ENCODE measurements at places on chromosomes 16 and 17.

- DNase-seq = no peak
These were observed 25.8 kb upstream of the ACSF3 start for GRCh38 chr16:89067677-89068443.

DNA sequence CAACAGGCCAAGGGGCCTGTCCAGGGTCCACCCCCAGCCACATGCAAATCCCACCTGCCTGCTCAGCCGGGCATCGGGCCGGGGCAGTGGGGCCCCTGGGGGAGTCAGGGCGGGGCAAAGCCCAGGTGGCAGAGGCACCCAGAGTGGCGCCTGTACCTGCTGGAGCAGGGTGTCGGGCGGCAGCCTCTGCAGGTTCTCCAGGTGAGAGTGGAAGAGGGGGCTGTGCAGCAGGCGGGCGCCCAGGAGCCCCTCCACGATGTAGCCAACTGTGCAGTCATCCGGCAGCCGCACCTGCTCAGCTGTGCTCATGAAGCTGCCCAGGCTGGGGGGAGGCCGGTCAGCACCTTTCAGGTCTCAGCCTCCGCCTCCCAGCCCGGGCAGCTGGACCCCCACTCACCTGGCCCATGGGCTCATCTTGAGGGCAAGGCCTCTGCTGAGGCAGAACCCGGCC lies 2.1 kb downstream of the RFNG start:
- no peak for DNase-seq

DNA sequence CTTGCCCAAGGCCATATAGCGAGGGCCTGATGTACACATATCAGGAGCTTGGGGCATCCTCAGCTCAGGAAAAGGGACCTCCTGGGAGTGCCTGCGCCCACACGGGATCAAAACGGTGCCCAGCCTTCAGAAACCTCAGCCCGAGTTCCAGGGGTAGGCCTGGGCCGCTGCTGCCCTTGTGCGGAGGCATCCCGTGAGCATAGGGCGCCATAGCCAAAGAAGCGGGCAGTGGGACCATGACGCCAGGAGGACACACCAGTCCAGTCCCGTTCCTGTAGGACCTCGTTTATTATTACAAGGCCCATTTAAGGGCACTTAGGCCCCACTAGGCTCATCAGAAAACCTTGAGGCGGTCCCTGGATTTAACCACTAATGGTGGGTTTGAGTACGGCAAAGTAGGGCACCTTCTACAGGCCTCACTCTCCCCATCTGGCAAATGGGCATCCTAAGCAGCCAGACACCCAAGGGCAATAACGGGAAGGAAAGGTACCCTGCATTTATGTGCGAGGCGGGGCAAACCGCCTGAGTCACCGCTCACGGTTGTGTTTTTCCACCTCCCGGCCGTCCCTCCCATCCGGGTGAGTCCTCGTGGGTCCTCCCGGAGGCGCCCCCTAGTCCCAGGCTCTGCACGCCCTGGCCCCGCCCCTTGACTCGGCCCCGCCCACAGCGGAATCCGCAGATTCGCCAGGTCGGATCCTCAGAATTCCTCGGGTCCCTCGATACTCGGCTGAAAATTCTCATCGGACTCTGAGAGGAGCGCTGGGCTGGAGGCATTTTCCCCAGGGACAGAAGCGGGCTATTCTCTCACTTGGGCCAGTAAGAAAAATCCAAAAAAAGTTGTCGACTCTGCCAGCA lies 726 bp upstream of the SETD1A start:
- DNase-seq = peak; percentile 73

- no peak for DNase-seq
These were observed 25.0 kb downstream of the TAC4 start for GRCh38 chr17:49822829-49823228.

DNA sequence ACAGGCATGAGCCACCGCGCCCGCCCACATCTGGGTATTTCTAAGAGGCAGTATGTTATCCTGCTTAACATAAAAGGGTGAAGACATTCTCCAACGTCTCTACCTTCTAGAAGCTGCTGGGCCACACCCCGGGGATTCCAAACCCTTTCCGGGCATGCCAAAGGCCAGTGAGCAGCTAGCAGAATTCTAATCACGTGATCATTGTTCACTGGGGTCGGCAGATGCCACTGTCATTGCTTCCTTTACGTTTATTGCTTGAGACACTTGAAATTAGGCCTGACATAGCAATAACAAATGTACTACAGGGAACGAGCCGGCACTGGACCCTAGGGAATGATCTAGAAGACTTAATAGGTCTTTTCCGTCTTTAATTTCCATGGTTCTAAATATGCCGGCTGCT lies 141.2 kb upstream of the ZFHX3 start:
- no peak for DNase-seq

- no peak for DNase-seq
These were observed 3.0 kb downstream of the NGFR start for GRCh38 chr17:49498029-49498615.

- no peak for DNase-seq
These were observed 8.2 kb downstream of the KRT26 start for GRCh38 chr17:40763752-40764151.

DNA sequence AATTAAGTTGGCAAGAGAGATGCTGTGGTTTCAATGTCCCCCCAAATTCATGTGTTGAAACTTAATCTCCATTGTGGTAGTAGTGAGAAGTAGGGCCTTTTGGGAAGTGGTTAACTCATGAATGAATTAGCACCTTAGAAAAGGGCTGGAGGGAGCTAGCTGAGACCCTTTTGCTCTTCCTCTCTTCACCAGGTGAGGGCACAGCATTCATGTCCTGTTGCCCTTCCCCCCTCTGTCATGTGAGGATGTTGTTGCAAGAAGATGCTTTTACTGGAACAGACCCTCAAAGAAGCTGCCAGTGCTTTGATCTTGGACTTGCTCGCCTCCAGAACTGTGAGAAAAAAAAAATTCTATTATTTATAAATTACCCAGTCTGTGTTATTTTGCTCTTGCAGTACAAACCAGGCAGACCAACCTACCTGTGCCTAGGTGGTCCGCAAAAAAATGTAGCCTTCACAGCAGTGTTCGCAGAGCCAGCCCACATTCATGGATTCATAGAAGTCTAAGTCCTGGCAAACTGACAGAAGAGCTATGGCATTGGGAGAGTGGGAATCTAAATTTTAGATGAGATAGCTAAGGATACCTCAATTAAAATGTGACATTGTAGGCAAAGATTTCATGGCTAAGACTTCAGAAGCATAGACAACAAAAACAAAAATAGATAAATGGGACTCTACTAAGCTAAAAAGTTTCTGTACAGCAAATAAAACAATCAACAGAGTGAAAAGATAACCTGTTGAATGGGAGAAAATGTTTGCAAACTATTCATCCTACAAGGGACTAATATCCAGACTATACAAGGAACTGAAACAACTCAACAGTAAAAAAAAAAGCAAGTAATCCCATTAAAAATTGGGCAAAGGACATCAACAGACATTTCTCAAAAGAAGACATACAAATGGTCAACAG lies 32.0 kb upstream of the ABCA5 start:
- DNase-seq = no peak

GRCh38 chr16:57405097-57405496 lies 530 bp downstream of the CCL17 start:
- no peak for DNase-seq

DNA sequence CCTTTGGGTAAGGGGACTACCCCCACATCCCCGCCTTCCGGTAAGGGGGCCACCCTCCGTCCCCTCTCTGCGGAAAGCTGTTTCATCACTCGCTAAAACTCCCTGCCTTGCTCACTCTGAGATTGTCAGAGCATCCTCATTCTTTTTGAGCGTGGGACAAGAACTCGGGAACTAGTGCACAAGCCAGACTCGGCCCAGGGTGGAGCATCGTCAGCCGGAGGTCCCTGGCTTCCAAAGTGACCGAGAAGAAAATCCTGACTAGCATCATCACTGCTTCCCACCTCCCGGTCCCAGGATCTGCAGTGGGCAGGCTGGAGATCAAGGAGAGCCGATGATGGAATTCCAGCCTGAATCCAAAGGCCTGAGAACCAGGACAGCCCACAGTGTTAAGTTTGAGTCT lies 380.3 kb downstream of the SEC14L1 start:
- no peak for DNase-seq

GRCh38 chr17:33952425-33952824 lies 302.7 kb upstream of the CCL2 start:
- DNase-seq = no peak

DNA sequence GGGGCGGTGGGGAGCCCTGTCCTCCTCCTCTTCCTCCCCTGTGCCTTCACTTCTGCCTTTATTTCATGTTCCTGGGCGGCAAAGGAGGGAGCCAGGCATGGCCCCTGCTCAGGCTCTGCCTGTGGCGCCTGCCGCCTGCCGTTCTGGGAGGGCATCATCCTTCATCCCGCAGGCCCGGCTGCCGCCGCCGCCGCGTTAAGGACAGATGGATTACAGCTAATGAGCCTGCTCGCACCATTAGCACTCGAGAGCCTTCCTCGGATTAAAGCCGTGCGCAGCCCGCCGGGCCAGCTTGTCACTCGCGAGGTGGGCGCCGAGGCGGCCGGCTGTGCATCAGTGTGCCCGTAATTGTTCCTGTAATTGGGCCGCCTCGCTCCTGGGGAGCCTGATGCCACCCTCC lies 127.7 kb upstream of the GSE1 start:
- DNase-seq = no peak

GRCh38 chr17:43573579-43574321 lies 27.6 kb upstream of the ETV4 start:
- no peak for DNase-seq

- DNase-seq = no peak
These were observed 46.5 kb upstream of the CLEC18A start for GRCh38 chr16:69904495-69905170.

DNA sequence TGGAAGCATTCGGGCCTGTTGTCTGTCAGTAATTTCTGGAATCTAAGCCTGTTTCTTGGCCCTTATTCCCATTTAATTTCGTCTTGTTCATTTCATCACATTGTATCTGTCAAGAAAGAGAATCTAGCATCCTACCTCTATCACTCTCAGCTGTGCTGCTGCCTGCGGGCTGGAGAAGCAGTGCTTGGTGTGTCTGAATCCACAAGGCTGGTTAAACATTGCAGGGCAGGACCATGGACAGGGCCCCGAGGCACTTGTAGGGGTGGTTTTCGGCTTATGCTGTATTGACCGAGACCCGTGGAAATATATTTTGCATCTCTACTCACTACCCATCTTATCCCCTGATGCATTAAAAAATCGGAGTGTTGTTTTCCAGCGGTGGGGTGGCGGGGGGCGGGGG lies 3.1 kb downstream of the RAB11FIP4 start:
- no peak for DNase-seq

- no peak for DNase-seq
These were observed 69.2 kb downstream of the SDR42E1 start for GRCh38 chr16:81942007-81942601.

DNA sequence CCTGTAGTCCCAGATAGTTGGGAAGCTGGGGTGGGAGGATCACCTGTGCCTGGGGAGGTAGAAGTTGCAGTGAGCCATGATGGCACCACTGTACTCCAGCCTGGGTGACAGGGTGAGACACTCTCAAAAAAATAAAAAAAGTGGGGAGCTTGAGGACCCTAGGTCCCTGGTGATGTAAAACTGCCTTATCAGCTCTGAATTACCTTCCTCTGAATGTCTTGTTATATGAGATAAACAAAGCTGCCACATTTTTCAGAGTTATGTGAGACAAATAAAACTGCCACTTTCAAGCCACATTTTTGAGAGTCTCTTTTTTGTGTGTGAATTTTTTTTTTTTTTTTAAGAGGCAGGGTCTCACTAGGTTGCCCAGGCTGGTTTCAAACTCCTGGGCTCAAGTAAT lies 32.0 kb upstream of the B4GALNT2 start:
- no peak for DNase-seq

DNA sequence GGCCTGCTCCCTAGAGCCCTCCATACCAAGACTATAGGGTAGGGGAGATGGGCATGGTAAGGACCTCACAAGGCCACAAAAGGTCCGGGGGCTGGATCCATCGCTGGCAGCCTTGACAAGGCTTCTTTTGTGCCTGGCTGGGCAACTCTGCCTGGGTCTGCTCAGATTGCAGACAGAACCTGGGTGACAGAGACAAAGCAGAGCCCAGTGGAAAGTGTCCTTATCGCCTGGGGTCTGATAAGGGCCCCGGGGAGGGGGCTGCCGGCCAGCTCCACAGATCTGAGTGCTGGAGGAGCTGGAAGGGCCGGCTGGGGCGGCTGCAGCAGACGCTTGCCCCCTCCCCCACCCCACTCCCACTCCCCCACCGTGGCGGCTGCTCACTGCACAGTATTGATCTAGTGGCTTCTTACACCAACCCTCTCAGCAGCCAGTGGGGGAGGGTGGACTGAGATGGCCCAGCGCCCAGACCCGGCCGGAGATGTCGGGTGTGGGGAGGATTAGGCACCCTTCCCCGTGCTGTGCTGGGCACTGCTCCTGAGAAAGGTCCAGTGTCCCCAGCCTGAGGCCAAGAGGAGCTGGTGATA lies 7.2 kb downstream of the MMP15 start:
- DNase-seq = no peak

All from activated naive CD4-positive, alpha-beta T cell (primary cell).